A172 (cell line): ENCODE measurements at places on chromosomes 4 and X. TPM values are rescaled to one million over a fixed set of nuclear protein-coding genes. Genes with fewer than 3 reads are reported as not detected.

Gene PHKA1
- total RNA-seq, result 7.5 and 7.9 TPM in 2 replicates

DNA sequence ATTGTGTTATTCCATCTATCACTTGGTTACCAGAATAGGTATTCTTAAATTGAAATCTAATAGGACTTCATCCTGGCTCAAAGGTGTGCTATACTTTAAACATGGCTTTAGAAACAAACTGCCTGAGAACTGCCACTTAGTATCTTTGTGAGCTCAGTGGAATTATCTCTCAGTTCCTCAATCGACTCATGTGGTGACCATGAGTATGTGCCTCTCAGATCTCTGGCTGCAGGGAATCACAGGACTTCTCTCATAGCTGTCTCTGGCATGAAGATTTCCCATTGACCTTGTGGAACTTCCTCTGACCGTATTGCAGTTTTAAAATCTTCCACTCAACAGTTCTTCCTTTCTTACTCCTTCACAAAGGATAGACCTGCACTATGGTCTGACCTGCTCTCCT lies 681.9 kb upstream of the BOD1L1 start:
- DNase-seq, result no peak

- no peak for DNase-seq
Observed at GRCh38 chrX:110320381-110320987, 2.6 kb upstream of the AMMECR1 start.

DNA sequence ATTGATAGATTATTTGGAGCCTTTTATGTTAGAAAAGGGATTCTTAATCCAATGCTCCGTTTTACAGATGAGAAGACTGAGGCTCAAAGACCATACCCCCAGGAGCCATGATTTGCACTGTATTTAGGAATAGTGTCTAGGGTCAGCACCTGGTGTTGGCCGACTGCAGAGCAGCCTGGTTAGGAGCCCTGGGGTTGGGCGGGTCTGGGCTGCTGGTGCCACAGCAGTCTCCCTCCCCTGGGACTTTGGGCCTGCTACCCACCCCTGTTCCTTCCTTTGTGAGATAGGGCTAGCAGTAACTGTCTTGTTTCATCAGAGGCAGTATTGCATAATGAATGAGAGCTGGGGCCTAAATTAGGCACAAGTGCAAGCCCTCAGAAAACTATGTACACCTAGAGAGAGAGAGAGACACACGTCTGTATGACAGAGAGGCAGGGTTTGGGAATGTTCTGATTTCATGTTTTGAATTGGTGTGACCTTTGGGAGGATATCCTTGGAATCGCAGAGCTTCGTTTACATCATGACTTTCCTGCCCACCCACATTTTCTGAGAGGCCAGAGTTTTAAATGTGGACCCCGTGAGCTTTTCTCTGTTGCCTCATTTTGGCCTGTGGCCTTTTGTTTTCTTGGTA lies 111.7 kb downstream of the PTTG2 start:
- no peak for DNase-seq

DNA sequence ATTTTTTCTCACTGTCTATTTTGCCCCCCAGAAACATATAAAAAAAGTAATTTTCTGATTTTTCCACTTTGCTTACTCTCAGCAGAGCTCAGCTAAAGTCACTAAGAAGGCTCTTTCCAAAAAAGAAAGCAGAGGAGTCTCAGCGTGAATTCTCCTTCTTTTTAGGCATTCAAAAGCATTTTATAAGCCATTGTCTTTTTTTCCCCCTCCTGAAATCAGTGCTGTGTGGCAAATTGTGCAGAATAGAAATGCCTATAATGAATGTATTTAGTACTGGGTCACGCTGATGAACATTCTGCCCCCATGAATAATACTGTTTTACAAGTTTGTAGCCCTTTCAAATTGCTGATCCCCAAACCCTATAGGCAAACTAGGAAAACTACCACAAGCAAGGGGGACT lies 1.6 kb upstream of the PCDH18 start:
- DNase-seq, result no peak

Gene CACNA1F
- not detected in 2 replicates for total RNA-seq

- DNase-seq, result peak; percentile 0
Observed at GRCh38 chrX:114774691-114775090, 190.8 kb downstream of the HTR2C start.

Gene P2RY4
- not detected in 2 replicates for total RNA-seq

DNA sequence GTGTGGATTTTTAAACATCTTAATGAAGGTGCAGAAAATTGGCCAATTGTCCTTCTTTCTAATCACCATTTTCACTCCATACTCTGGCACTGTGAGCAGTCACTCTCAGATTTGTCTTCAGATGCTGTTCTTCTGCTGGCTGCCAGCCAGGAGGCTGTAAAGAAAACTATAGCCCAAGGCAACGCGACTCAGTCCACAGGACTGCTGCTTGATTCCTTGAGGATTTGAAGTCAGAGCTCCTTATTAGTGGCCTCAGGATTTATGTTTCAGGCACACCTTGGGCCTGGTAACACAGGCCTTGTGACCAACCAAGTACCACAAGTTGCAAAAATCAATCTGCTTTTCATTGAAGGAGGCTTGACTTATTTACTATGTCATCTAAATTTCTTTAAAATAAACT lies 342.6 kb downstream of the GPM6A start:
- peak; percentile 37 for DNase-seq

DNA sequence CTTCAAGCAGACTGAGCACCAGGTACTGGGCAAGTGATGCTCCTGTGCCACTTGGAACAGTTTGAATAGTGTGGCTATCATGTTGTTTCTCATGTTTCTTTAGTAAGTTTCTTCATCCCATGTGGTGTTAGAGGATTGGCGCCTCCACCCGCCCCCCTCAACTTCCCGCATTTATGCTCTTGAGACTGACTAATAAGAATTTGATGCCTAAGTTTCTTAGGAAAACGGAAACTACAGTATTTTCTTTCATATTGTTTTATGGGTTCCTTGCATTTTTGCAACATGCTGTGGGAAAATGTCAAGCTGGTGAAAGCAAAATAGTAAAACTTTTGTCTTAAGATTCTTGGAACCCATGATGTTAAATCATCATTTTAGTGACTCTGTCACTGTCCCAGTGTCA lies 101.2 kb upstream of the SLC4A4 start:
- no peak for DNase-seq

- DNase-seq, result no peak
Observed at GRCh38 chr4:169252339-169253112, 18.2 kb downstream of the SH3RF1 start.

DNA sequence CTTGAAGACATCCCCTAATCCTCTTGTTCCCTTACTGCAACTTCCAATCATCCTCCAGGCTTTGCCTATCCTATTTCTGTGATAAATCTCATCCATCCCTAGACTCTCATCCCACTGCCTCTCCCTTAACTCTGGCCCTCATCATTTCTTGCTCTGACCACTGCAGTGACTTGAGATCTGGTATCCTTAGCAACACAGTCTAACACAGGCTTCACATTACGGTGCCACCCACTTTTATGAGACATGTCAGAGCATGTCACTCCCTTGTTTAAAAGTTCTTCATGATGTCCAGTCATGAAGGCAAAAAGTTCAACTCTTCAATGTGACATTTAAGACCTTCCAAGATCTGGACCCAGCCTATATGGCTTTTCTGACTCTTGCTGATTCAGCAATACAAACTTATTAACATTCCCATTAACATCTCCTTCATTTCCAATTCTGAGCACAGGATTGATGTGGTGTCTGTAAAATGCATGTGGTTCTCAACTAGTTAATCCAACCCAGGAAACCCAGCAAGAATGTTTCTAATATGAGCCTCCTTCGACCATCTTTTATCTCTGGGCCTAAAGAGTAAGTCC lies 64.0 kb downstream of the OR13H1 start:
- DNase-seq, result no peak

DNA sequence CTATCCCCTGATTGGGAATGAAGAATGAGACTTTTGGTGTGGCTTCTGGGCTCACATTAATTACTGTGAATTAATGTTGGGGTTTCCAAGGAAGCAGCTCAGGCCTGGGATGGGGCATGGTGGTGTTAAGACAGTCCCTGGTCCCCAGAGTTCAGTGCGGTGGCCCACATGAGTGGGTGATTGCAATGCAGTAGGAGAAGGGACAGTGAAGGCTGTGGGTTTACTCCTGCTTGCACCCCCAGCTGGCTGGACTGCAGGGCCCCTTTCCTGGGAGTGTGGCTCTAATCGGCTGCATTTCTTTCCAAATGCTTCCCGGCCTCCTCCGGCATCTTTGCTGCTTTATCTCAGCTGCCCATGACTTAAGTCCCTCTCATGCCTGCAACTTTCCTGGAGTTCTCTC lies 28.2 kb upstream of the GPR78 start:
- DNase-seq, result no peak

Gene LGI2
- 0.19 and 0.93 TPM in 2 replicates for total RNA-seq

Gene GRID2
- total RNA-seq, result not detected in 2 replicates

GRCh38 chrX:53294024-53294648 lies 12.8 kb upstream of the IQSEC2 start:
- DNase-seq, result no peak

DNA sequence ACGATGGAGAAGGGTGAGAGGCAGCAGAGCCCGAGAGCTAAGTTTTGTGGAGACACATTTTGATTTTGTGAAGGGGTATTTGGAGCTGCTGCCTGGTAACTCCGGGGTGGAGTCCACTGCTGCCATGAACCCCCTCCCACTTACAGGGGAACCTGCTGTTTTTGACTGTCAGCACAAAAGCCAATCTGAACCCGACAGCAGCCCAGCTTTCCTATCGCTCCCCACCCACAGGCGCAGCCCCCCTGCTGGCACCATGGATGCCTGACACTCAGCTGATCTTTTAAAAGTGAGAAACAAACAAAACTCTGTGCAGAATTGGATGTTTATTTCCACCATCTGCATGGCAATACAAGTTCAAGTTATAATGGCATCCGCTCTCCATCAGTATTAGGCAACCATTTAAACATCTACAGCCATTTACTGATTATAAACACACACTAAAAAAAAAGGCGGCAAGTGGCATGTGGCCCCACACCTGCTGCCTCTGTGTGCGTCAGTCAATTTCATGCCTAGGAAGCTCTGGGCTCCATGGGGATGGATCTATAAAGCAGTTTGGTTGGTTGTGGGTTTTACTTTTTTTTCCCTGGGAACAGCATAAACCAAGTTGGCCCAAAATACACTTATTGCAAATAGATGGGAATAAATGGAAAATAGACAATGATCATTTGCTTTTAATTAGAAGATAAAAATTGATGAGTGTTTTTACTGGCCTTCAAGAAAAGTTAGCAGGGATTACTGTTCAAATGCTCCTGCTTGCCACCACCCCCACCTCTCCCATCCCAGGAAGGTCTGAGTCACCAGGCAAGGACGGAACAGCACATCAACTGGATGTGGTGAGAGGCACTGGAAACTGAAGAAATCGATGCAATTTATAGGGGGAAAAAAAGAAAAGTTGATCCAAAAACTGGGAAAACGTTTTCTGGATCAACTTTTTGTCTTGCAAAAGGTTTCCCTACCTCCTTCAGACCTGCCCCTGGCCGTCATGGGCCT lies 46.0 kb downstream of the SEPSECS start:
- DNase-seq, result peak; percentile 23

- no peak for DNase-seq
Observed at GRCh38 chr4:48660347-48660746, 119.7 kb downstream of the FRYL start.
